PC-3 (cell line): ENCODE measurements at places on chromosomes 7 and 10. TPM values are rescaled to one million over a fixed set of nuclear protein-coding genes. Genes with fewer than 3 reads are reported as not detected.

- H3K27ac ChIP-seq, result no peak overlapping the region
- H3K27me3 ChIP-seq, result no peaks in the 10 kb centered on the region
- H3K4me1 ChIP-seq, result no peaks in the 10 kb centered on the region
- DNase-seq, result no peak
- no peak overlapping the region for H3K4me3 ChIP-seq
These were observed 45.9 kb upstream of the ATP6V0A4 start for GRCh38 chr7:138843632-138844580.

MYPN gene
- 6.0 and 7.1 TPM in 2 replicates for total RNA-seq

DNA sequence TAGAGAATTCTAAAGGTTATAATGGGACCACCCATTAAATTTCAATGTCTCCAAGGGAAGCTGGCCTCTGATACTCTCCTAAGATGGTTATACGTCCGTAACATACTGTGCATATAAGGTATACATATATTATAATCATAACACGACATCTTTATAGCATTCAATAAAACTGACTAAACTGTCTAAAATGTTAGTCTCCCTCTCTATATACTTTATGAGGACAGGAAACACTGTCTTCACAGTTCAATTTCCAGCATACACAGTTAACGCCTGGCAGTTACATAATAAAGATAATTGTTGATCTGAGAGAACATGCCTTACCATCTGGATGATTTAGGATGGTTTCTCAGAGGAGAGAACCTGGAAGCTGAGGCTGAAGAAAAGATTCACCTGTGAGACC lies 1.2 kb upstream of the ORC5 start:
- H3K27me3 ChIP-seq, result no peaks in the 10 kb centered on the region
- DNase-seq, result no peak
- H3K36me3 ChIP-seq, result no peaks in the 10 kb centered on the region
- peaks cover 14% of the 10 kb centered on the region for H3K4me1 ChIP-seq

- H3K4me3 ChIP-seq, result no peak overlapping the region
- no peaks in the 10 kb centered on the region for H3K4me1 ChIP-seq
- H3K36me3 ChIP-seq, result no peaks in the 10 kb centered on the region
These were observed 140.7 kb downstream of the DYNC2I1 start for GRCh38 chr7:158997110-158997453.

PNLIPRP2 gene
- not detected in 2 replicates for total RNA-seq

DNA sequence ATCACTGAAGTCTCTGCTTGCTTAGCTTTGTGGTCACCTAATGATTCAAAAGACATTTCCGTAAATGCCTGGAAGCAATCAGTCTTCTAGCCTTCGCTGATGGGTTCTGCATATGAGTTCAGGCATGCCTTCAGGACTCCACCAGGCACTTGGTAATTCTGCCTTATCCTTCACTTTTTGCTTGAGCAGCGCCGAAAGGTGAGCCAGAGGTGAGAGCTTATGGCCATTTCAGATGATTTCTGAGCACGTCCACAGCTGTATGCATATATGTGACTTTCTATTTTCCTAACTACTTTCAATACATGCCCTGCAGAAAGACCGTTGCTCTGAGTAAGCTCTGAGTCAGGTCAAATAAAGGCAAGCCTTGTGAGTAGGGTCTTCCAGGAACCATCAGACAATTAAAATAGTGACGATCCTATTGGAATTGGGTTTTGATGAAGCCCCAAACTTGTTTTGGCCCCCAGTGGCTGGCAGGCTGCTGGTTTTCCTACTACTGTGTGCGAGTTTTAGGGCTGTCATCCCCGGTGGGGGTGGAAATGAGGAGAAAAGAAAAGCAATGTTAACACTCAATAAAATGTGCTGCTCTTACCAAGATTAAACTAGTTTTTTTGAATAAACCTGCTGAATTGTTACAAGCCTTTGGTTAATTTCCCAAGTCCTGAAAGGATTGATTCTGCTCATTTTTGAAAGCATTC lies 154.4 kb upstream of the AKR1E2 start:
- peak overlapping the region; percentile 99 for H3K27ac ChIP-seq
- H3K4me1 ChIP-seq, result peaks cover 60% of the 10 kb centered on the region
- H3K4me3 ChIP-seq, result peak overlapping the region; percentile 44; the same call in 1 of the 2 replicates
- DNase-seq, result peak; percentile 88
- H3K36me3 ChIP-seq, result peaks cover 4% of the 10 kb centered on the region; the same call in 1 of the 2 replicates
- H3K27me3 ChIP-seq, result no peaks in the 10 kb centered on the region

CPA4 gene
- 10.1 and 22.1 TPM in 2 replicates for total RNA-seq

- H3K27me3 ChIP-seq, result no peaks in the 10 kb centered on the region
- no peak overlapping the region for H3K4me3 ChIP-seq
- no peak for DNase-seq
- H3K27ac ChIP-seq, result no peak overlapping the region
- no peaks in the 10 kb centered on the region for H3K36me3 ChIP-seq
These were observed 101.2 kb downstream of the RGS10 start for GRCh38 chr10:119441151-119441821.
